GM23248 (cell line): ENCODE measurements at places on chromosomes 1 and 21. TPM values are rescaled to one million over a fixed set of nuclear protein-coding genes. Genes with fewer than 3 reads are reported as not detected.

The ARHGEF10L gene
- 6.0 TPM in 2 replicates for polyA plus RNA-seq

The HMCN1 gene
- 1.8 and 2.1 TPM in 2 replicates for polyA plus RNA-seq

The KIAA0040 gene
- 0.04 and 0.08 TPM in 2 replicates for polyA plus RNA-seq

The IVL gene
- 0.68 and 1.2 TPM in 2 replicates for polyA plus RNA-seq

The MKNK1 gene
- 10.0 and 16.1 TPM in 2 replicates for polyA plus RNA-seq

The PDXK gene
- 81.8 and 89.7 TPM in 2 replicates for polyA plus RNA-seq

The COL24A1 gene
- 0.22 and 0.23 TPM in 2 replicates for polyA plus RNA-seq

The VCAM1 gene
- 3.0 and 3.2 TPM in 2 replicates for polyA plus RNA-seq

The S100A8 gene
- polyA plus RNA-seq = not detected in 2 replicates

The ACKR1 gene
- not detected in 2 replicates for polyA plus RNA-seq

The PIAS3 gene
- 58.3 and 63.0 TPM in 2 replicates for polyA plus RNA-seq

The OR2T2 gene
- polyA plus RNA-seq = not detected in 2 replicates

The PBX1 gene
- 9.7 and 9.8 TPM in 2 replicates for polyA plus RNA-seq

The TRIM46 gene
- 1.6 and 2.1 TPM in 2 replicates for polyA plus RNA-seq

The IGSF9 gene
- 0.13 TPM in 1 of 2 replicates, not detected in the other for polyA plus RNA-seq

The CLDN14 gene
- 0.28 TPM in 1 of 2 replicates, not detected in the other for polyA plus RNA-seq

The IL19 gene
- polyA plus RNA-seq = not detected in 2 replicates

The ADGRB2 gene
- 0.51 and 1.3 TPM in 2 replicates for polyA plus RNA-seq

The NFASC gene
- 44.5 and 46.3 TPM in 2 replicates for polyA plus RNA-seq

The CD1E gene
- not detected in 2 replicates for polyA plus RNA-seq

The C4BPB gene
- not detected in 2 replicates for polyA plus RNA-seq

The MRPS15 gene
- 103 and 107 TPM in 2 replicates for polyA plus RNA-seq

The OR6K3 gene
- not detected in 2 replicates for polyA plus RNA-seq

The MEGF6 gene
- polyA plus RNA-seq = 37.9 and 39.3 TPM in 2 replicates

The NTPCR gene
- polyA plus RNA-seq = 67.2 and 67.7 TPM in 2 replicates

The C1orf87 gene
- polyA plus RNA-seq = not detected in 2 replicates

The TNNI3K gene
- polyA plus RNA-seq = not detected in 2 replicates

The PPOX gene
- polyA plus RNA-seq = 21.5 and 25.9 TPM in 2 replicates

The ACTA1 gene
- polyA plus RNA-seq = not detected in 2 replicates

The LCE3C gene
- polyA plus RNA-seq = not detected in 2 replicates
